ENCODE measurements at places on chromosomes 7 and 10.

GRCh38 chr10:105950410-105950809, 1214.1 kb downstream of the SORCS1 start:
- DNase-seq = peak; percentile 0

- no peak for DNase-seq
Observed at GRCh38 chr10:32960022-32960421, 2.0 kb upstream of the ITGB1 start.

- no peak for DNase-seq
Observed at GRCh38 chr10:78570633-78571235, 498.0 kb upstream of the ZMIZ1 start.

DNA sequence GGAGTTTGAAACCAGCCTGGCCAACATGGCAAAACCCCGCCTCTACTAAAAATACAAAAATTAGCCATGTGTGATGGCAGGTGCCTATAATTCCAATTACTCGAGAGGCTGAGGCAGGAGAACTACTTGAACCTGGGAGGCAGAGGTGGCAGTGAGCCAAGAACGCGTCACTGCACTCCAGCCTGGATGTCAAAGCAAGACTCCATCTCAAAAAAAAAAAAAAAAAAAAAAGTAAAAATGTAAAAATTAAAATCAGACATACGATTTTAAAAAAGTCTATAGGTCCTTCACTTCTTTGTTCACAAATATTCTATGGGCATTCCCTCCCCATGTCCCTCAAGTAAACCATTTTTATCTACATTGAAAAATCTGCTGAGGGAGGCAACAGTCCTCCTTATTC, 34.9 kb upstream of the TLL2 start:
- no peak for DNase-seq

DNA sequence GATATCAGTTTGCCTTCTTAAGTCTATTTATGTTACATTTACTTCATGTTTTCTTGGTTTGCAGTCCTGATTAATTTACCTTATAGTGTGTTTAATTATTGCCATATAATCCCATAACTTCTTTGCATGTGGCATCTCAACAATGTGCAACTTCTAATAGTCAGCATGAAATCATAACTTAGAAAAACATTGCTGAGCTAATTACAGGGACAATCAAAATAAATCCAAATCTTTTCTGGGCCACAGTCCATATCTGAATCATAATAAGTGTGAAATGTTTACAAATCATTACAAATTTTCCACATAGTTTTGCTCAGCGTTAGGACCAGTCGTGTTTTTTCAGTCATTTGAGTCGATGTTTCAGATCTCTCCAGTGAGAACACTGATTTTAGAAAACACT, 29.1 kb upstream of the CABCOCO1 start:
- no peak for DNase-seq

- DNase-seq = no peak
Observed at GRCh38 chr10:29619241-29619669, 15.5 kb downstream of the SVIL start.

DNA sequence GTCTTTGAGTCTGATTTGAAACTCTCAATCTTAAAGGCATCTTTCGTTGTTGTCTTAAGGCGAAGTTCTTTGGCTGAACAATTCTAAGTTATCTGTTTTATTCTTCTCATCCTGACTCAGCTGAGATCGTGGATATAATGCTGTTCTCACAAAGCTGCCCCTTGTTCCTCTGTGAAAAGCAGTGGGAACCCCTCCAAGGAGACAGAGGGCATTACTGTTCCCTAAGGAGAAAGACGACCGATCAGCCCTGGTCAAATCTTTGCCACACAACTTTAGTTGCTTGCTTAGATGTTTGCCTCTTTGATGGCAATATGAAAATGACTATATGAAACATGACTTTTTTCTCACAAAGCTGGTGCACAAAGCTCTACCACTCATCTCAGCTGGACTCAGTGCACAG, 1016.7 kb downstream of the REEP3 start:
- no peak for DNase-seq

- DNase-seq = no peak
Observed at GRCh38 chr10:8095959-8096358, 41.5 kb downstream of the GATA3 start.

DNA sequence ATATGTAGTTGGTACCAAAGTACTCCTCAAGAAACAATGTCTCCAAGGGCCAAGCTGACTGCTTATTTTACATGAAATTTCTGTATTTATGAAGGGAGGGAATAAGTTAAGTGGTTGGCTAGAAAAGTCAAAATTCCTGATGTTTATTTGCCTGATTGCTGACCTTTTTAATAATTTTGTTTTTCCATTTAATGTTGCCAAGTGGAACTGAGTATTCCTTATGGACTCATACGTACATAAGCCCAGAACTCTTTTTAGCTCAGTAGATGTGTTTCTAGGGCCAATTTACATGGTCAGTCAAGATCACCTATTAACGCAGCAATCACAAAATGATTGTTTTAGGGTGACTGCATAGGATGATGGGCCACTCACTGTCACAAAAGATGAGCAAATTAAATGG, 78.3 kb upstream of the FZD8 start:
- DNase-seq = no peak

DNA sequence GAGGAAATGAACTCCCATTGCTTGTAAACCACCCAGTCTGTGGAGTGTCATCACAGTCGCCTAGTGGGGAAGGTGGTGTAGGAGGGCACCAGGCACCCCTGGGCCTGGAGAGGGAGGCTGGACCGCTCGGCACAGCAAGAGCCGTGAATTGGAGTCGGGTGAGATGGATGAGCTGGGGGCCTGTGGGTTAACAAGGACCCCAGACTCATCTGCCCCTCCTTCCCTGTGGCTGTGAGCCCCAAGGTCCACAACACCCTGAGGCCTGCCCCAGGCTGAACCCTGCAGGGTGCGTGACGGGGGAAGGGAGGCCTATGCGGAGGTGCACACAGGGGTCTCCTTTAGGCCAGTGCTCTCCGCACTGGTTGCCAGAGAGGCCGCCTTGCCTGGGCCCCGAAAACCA, 581.4 kb upstream of the FOXK1 start:
- DNase-seq = no peak

DNA sequence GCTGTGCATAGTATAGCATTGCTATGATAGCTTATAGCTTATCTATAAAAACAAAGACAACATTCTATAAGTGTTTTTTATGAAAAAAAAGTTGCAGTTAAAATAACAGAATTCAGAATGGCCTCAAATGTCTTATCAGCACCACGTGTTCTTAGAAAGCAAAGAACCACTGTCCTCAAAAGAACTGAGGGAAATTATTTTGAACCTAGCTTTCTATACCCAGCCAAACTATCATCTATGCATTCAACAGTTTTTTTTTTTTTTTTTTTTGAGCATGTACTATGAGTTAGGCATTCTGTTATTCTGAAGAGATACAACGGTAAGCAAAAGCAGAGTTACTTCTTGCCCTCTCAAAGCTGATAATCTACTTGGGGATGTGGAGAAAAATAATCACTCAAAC, 247.8 kb downstream of the CREB5 start:
- DNase-seq = no peak

GRCh38 chr7:155727616-155728015, 83.2 kb downstream of the RBM33 start:
- DNase-seq = no peak

DNA sequence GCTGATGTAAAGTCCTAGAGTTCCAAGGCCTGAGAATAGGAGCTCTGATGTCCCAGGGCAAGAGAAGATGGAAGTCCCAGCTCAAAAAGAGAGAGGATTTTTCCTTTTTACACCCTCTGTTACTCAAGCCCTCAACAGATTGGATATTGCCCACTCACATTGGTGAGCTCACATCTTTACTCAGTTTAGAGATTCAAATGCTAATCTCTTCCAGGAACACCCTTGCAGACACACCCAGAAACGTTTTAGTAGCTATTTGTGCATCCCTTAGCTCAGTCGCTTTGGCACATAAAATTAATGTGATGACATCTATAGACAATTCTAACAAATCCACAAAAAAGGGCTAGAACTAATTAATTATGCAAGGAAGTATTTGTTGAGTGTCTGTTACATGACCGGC, 27.1 kb downstream of the ARMC3 start:
- no peak for DNase-seq
